NAMALWA (cell line): ENCODE measurements at places on chromosomes 1 and 21.

- DNase-seq: peak; percentile 24
These were observed 4.0 kb upstream of the IFI16 start for GRCh38 chr1:159005676-159006075.

GRCh38 chr1:20660363-20660762 is 806 bp downstream of the DDOST start:
- no peak for DNase-seq

DNA sequence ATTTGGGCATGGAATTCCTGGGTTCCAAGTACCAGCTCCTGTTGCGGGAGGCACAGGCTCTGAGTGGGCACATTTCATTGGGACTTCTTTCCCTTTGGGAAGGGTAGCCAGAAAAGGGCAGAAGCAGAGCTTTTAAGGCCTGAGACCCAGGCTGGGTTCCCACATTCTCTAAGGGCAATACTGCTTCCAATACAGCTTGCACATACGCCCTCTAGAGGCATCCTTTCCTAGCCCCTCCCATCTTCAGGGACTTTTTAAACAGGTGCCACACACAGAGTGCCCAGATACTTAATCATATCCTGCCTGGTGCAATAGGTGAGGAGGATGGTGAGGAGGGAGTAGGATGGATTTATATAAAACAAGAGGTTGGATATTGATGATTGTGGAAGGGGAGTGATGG is 5.7 kb downstream of the GPR88 start:
- DNase-seq: peak; percentile 62

GRCh38 chr1:179757933-179758332 is 14.8 kb downstream of the FAM163A start:
- DNase-seq: no peak

DNA sequence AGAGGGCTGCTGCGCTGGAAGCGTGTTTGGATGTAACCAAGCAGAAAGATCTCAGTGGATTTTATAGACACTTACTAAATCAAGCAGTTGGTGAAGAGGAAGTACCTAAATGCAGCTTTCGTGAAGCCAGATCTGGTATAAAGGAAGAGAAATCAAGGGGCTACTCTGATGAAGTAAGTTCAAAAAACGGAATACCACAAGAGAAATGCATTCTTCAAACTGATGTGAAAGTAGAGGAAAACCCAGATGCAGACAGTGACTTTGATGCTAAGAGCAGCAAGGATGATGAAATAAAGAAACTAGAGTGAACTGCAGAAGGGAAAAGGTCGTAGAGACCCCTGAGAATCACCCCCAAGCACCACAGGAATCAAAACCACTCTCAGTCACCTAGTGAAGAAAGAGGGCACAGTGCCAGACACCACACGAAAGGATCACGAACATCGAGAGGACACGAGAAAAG is 40.8 kb upstream of the NEXN start:
- peak; percentile 58 for DNase-seq

DNA sequence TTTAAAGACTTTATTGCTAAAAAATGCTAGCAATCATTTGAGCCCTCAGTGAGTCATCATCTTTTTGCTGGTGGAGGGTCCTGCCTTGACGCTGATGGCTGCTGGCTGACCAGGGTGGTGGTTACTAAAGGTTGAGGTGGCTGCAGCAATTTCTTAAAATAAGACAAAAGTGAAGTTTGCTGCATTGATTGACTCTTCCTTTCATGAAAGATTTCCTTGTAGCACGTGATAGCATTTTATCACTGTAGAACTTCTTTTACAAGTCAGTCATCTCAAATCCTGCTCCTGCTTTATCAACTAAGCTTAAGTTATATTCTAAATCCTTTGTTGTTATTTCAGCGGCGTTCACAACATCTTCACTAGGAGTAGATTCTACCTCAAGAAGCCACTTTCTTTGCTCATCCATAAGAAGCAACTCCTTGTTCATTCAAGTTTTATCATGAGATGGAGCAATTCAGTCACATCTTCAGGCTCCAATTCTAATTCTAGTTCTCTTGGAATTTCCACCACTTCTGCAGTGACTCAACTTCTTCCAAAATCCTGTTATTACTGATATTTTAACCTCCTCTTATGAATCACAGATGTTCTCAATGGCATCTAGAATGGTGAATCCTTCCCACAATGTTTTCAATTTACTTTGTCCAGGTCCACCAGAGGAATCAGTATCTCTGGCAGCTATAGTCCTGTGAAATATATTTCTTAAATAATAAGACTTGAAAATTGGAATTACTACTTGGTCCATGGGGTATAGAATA is 17.6 kb upstream of the RGS1 start:
- no peak for DNase-seq

DNA sequence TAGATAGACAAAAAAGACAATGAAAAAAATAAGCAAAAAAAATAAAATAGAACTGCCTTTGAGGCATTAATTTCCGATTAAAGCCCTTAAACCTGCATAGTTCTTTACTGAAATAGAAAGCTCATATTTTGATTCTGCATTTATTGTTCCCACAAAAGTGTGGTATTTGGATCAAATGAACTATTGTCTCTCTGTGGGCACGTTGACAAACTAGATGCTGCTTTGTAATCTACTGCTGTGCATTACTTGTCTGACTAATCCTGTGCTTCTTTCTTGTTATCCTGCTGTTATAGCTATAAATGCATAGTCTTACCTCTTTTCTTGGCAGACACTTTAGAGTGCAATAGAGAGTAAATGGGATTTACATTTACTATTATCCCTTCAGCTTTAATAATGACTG is 31.4 kb upstream of the SLC35D1 start:
- DNase-seq: no peak

DNA sequence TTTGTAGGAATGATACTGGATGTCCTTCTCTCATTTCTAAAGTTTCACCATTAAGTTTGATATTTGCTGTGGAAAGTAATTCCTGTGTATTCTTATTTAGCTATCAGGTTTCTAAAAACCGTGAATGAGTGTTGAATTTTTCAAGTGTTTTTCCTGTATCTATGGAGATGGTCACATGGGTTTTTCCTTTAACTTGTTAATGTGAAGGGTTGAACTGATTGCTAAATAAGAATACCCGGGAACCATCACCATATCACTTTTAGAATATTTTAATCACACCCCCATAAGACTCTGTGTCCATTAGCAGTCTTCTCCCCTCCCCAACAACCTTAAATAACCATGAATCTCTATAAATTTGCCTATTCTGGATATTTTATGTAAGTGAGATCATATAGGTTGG is 16.5 kb upstream of the ASAP3 start:
- no peak for DNase-seq

DNA sequence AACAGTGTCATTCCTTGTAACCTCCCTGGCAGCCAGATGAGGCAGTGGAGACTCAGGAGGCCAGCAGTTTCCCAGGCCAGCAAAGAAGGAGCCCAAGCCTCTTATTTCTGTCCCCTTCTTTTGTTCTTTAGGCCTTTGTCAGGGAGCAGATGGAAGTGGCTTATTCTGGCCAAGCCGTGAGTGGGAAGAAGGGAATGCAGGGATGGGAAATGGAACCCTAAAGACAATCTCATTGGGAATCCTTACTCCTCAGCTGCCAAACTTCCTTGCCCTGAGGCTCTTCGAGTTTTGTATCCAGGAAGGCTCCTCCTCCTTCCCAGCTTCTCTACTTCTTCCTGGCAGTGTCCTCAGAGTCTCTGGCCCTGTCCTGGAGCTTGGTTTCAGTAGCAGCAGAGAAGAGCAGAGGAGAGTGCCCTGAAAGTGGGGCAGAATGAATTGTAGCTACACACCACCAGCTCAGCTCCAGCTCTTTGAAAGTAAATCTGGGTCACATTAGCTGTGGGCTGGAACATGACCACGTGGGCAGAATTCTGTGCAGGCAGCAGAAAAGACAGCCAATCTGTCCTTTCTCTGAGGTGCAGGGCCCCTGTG is 63.9 kb downstream of the NDUFS5 start:
- no peak for DNase-seq

GRCh38 chr1:180231506-180231921 is 1.4 kb downstream of the LHX4 start:
- no peak for DNase-seq

DNA sequence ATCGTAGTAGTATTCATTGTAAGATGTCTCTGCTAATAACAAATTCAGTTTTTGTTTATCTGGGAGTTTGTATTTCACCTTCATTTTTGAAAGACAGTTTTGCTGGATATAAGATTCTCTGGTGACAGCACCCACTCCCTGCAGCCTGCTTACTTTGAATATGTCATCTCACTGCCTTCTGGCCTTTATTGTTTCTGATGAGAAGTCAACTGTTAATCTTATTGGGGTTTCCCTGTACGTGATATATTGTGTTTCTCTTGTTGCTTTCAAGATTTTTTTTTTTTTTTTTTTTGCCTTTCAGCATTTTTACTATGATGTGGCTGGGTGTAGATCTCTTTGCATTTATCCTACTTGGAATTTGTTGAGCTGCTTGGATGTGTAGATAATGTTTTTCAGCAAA is 29.3 kb downstream of the MTF2 start:
- no peak for DNase-seq

DNA sequence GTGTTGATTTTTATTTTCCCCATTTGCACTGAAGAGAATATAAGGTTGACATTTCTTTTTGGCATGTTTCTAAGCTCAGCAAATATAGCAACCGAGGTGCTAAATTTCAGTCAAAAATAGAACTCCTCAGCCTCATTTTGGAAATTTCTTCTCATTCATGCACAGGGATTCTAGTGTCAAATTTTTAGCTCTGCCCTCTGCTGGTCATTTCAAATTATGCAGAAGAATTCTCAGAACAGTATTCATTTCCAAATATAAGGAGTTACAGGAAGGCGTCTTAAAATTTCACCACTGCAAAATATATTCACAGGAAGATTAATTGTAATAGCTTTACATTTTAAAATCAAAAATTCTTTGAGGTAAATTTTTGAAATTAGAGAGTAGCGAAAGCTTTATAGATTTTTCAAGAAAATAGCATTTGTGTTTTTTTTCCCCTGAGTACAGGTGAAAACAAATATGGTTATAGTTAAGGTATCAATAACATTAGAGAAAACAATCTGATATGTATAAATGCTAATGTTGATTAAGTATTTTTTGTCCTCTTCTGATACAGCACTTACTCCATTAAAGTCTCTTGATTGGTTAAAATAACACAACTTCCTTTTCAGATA is 57.9 kb downstream of the FMN2 start:
- peak; percentile 59 for DNase-seq

DNA sequence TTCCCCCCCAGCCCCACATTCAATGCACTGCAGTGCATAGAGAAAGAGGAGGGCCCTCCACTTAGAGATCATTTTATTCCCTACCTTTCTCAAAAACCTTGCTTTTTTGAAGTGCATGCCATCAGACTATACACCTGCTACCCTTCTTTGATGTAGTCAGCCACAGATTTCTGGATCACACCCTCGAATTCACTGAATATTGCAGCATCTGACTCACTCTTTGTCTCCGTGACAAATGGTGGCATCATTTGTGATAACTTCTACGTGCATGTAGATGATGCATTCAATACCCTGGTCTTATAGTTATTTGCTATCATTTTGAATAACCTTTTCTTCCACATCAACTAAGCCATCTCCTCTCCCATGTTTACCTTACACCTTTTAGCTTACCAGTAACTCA is 310.3 kb upstream of the SGIP1 start:
- DNase-seq: no peak

DNA sequence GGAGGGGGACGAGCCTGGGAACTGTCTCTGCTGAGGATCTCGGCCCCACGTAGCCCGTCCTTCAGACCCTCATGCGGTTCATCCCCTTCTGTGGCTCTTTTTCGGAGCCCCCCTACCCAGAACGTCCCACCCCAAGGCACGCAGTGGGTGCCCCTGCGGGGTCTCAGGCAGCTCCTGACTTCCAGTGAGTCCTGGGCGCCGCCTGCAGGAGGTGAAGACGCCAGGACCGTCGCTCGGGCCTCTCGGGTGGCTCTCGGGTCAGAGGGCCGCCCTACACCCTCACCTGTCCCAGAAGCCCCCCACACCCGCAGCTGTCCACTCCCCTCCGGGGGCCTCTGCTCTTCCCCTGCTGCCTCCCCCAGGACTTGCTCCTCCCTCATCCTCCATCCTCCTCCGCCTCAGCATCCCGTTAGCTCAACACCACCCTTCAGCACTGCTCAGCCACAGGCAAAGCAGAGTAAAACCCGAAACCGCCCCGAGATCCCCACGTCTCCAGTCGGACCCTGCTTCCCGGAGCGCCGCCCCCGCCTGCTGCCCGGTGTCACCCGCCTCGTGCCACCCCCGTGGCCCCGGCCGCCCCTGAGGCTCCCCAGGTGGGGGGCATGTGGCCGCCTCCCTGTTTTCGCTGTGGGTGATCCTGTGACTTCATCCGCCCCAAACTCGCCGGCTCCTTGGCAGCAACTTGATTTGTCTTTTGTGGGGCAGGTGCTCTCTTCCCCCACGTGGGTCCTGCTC is 13.3 kb upstream of the POFUT2 start:
- DNase-seq: no peak

DNA sequence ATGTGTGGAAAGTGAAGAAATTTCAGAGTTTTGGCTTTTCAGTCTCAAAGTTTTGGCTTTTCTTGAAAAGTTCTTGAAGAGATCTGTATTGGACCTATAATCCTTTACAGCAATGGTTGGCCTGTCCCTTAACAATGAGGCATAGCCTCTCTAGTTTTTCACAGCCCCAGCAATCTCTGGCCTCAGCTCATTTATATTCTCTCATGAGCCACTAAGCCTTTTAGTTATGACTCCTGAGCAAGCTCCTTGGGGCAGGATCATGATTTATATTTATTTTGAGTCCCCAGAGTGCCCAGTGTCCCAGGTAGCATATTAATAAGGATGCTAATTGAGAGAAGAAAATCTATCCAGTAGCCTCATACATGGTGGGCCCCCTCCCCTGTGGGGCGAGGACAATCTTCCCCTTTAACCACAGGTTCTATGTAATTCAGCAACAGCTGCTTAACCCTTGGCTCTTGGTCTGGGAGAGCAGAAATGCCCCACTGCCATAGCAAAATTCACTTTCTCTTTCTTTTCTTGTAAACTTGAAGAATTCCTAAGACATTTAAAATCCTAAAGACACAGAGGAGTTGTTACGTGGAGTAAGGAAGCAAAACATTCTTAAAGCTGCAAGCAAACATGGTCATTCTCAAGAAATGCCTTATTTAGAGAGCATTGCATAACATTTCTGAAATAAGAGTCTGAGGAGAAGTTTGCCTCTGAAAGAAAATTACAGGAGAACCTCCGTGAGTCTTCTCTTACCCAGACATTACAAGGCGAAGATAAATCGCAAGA is 6.3 kb downstream of the NGF start:
- no peak for DNase-seq

DNA sequence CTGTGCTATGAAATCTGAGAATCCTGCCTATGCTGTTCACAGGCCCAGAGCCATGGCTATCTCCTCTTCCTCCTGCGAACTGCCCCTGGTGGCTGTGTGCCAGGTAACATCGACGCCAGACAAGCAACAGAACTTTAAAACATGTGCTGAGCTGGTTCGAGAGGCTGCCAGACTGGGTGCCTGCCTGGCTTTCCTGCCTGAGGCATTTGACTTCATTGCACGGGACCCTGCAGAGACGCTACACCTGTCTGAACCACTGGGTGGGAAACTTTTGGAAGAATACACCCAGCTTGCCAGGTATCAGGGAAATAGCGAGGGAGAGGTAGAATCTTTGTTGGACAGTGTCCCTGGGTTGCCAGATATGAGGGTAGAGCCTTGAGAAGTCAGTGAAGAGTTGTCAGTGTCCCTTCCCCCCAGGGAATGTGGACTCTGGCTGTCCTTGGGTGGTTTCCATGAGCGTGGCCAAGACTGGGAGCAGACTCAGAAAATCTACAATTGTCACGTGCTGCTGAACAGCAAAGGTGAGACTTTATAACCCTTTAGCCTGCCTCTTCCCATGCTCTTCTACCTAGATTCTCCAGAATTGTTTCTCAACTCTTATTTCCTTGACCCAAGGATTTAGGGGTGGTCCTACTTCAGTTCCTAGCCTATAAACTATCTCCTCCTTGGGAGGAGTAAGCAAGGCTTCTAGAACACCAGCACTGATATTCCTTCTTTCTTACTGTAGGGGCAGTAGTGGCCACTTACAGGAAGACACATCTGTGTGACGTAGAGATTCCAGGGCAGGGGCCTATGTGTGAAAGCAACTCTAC is 1.4 kb downstream of the NIT1 start:
- peak; percentile 94 for DNase-seq
